PC-9 (cell line): ENCODE measurements at places on chromosomes 6 and 20. TPM values are rescaled to one million over a fixed set of nuclear protein-coding genes. Genes with fewer than 3 reads are reported as not detected.

The TRAPPC3L gene
- not detected in 2 replicates for total RNA-seq

DNA sequence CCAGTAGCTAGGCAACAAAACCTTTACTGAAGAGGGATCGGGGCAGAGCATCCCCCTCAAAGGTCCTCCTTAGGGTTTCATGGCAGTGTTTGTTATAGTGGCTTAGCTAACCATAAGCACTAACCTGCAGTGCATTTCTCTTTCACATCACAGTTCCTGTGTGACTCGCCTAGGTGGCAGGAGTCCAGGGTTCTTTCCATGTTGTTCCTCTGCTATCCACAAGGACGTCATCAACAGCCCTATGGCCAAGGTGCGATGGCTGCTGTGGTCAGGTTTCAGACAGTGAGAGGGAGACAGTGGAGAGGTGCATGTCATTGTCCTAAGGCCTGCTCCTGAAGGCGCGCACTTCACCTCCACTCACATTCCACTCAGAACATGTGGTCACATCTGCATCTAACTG is 38.8 kb upstream of the FOXA2 start:
- no peaks in the 10 kb centered on the region for H3K36me3 ChIP-seq
- peaks cover 12% of the 10 kb centered on the region; the same call in 1 of the 2 replicates for H3K4me1 ChIP-seq
- no peak for DNase-seq
- no peaks in the 10 kb centered on the region for H3K27me3 ChIP-seq

GRCh38 chr6:7691675-7692452 is 34.0 kb upstream of the BMP6 start:
- H3K27me3 ChIP-seq: no peaks in the 10 kb centered on the region
- peaks cover 26% of the 10 kb centered on the region for H3K4me1 ChIP-seq
- peak; percentile 73 for DNase-seq
- H3K4me3 ChIP-seq: peak overlapping the region; percentile 45; the same call in 1 of the 2 replicates

- H3K27ac ChIP-seq: no peak overlapping the region
- DNase-seq: peak; percentile 59
- H3K27me3 ChIP-seq: no peaks in the 10 kb centered on the region
- H3K4me3 ChIP-seq: no peak overlapping the region
Measured at GRCh38 chr6:122869437-122870024, 80.5 kb downstream of the SMPDL3A start.

GRCh38 chr6:138157986-138158638 is 3.6 kb upstream of the ARFGEF3 start:
- H3K4me1 ChIP-seq: peaks cover 12% of the 10 kb centered on the region
- no peaks in the 10 kb centered on the region for H3K36me3 ChIP-seq
- no peak overlapping the region for H3K27ac ChIP-seq
- no peak overlapping the region for H3K4me3 ChIP-seq
- no peaks in the 10 kb centered on the region for H3K27me3 ChIP-seq
- DNase-seq: no peak

GRCh38 chr6:150403458-150404246 is 34.8 kb downstream of the IYD start:
- H3K4me1 ChIP-seq: peaks cover 27% of the 10 kb centered on the region
- DNase-seq: peak; percentile 82
- H3K27me3 ChIP-seq: no peaks in the 10 kb centered on the region
- H3K4me3 ChIP-seq: no peak overlapping the region

GRCh38 chr6:6925391-6926164 is 182.2 kb upstream of the RREB1 start:
- H3K4me3 ChIP-seq: no peak overlapping the region
- H3K27ac ChIP-seq: no peak overlapping the region
- H3K27me3 ChIP-seq: no peaks in the 10 kb centered on the region
- DNase-seq: no peak

DNA sequence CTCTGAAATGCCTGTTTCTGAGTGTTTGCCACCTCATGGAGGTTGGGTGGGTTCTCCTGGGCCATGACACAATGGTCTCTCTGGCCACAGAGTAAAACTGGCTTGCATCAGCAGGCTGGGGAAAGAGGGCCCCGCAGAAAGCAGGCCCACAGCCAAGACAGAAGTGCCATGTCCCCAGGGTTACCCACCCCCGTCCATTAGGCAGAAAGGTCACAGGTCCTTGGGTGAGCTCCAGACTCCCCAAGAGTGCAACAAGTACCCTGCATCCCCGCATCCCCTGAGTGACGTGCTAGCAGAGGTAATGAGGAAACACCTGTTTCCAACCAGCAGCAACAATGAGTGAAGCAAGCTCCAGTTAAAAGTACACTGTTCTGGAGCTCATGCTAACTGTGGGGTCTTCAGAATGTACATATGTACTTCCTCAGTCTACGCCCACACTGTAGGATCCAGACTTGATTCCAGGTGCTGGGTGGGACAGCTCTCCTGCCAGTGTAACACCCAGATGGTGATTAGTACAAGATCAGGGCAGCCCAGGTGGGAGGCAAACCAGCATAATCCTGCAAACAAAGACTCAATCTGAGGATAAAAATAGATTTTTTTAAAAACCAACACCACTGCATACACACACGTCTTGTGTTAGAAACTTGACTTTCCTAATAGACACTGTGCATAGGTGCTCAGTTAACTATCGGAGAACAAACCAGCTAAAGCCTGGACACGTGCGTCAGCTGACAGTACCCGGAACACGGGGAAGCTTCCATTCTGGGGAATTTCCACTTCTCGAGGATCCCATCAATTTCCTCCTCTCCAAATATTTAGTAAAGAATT is 31.5 kb downstream of the RRBP1 start:
- DNase-seq: no peak
- no peaks in the 10 kb centered on the region for H3K36me3 ChIP-seq
- no peaks in the 10 kb centered on the region for H3K27me3 ChIP-seq
- H3K27ac ChIP-seq: no peak overlapping the region

The PCK1 gene
- total RNA-seq: not detected in 2 replicates

- H3K4me3 ChIP-seq: peak overlapping the region; percentile 26; the same call in 1 of the 2 replicates
- H3K27ac ChIP-seq: no peak overlapping the region
- no peaks in the 10 kb centered on the region for H3K4me1 ChIP-seq
- peaks cover 28% of the 10 kb centered on the region for H3K27me3 ChIP-seq
- DNase-seq: no peak
Measured at GRCh38 chr6:161274488-161274858, 612 bp upstream of the AGPAT4 start.

DNA sequence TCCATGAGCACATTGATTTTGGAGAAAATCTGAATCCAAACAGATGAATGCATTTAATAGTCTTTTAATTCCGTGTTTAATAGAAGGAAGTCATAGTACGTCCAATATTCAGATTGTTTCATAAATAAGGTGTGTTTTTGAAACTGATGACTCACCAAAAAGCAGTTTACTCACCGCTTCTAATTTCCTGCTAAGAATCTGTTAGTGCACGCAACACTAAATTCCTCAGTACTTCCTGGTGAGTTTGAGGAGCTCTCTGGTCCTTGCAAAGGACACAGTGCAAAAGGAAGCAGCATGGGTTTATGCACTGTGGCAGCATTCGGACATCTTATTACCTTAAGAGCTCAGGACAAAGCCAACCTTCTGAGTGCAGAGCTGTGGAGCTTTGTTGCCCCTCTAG is 2.3 kb upstream of the ADGRF1 start:
- H3K27me3 ChIP-seq: no peaks in the 10 kb centered on the region
- peaks cover 64% of the 10 kb centered on the region for H3K4me1 ChIP-seq
- H3K36me3 ChIP-seq: peaks cover 8% of the 10 kb centered on the region; the same call in 1 of the 2 replicates

GRCh38 chr6:31005249-31006020 is 4.8 kb upstream of the MUC22 start:
- H3K27me3 ChIP-seq: no peaks in the 10 kb centered on the region
- H3K4me3 ChIP-seq: no peak overlapping the region
- H3K4me1 ChIP-seq: peaks cover 61% of the 10 kb centered on the region
- H3K27ac ChIP-seq: peak overlapping the region; percentile 42
- no peaks in the 10 kb centered on the region for H3K36me3 ChIP-seq

The SLC32A1 gene
- total RNA-seq: not detected in 2 replicates

The BCLAF1 gene
- 76.4 and 109 TPM in 2 replicates for total RNA-seq

GRCh38 chr20:18314786-18315406 is 26.6 kb downstream of the ZNF133 start:
- peaks cover 5% of the 10 kb centered on the region; the same call in 1 of the 2 replicates for H3K4me1 ChIP-seq
- H3K27ac ChIP-seq: no peak overlapping the region; the same call in 1 of the 2 replicates
- H3K27me3 ChIP-seq: no peaks in the 10 kb centered on the region
- peak; percentile 41 for DNase-seq
- H3K36me3 ChIP-seq: peaks cover 10% of the 10 kb centered on the region; the same call in 1 of the 2 replicates
- H3K4me3 ChIP-seq: no peak overlapping the region

- H3K27ac ChIP-seq: no peak overlapping the region
- H3K4me3 ChIP-seq: no peak overlapping the region
- no peaks in the 10 kb centered on the region for H3K27me3 ChIP-seq
- no peak for DNase-seq
Measured at GRCh38 chr6:107648983-107649382, 159.1 kb downstream of the SOBP start.

DNA sequence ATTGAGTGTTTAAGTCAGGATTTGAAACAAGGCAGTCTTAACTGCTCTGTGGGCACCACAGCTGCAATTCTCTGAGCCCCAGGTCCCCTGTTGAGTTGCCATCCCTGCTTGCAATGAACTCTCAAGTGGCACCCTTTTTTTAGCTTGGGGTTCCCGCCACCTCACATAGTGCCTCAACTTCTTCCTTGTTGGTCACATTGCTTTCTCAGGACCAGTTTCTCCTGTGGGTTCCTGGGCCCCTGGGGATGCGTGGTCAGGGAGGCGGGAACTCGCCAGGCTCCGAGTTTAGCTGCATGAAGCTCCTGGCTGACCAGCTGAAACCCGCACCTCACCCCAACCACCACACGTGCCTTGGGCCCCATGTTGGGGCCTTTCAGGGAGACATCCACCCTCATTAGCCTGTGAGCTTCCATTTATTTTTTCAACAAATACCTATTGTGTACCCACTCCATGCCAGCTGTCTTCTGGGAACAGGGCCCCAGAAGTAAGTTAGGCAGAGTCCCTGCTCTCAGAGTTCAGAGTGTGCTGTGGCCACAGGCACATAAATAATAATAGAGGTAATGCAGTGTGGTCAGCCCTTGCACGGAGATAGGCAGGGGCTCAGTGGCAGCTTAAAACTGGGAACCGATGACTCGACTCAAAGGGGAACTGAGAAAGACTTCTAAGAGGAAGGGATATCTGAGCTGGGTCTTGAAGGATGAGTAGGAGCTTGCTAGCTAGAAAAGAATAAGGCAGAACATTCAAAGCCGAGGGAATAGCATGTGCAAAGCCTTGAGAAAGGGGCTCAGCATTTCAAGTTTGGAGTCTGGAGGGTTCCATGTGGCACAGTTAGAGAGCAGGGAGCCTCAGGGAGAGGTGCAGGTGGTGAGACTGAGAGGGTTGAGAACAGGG is 33.9 kb upstream of the FAM83D start:
- 0 out of 2 replicates have a peak, but pooled peaks cover 5% of the 10 kb centered on the region for H3K4me1 ChIP-seq
- DNase-seq: no peak
- peaks cover 22% of the 10 kb centered on the region for H3K27me3 ChIP-seq
- no peaks in the 10 kb centered on the region for H3K36me3 ChIP-seq
- no peak overlapping the region for H3K27ac ChIP-seq
- H3K4me3 ChIP-seq: no peak overlapping the region

The ENTPD6 gene
- 75.5 and 80.4 TPM in 2 replicates for total RNA-seq

The ELOVL2 gene
- total RNA-seq: 0.23 and 0.41 TPM in 2 replicates

DNA sequence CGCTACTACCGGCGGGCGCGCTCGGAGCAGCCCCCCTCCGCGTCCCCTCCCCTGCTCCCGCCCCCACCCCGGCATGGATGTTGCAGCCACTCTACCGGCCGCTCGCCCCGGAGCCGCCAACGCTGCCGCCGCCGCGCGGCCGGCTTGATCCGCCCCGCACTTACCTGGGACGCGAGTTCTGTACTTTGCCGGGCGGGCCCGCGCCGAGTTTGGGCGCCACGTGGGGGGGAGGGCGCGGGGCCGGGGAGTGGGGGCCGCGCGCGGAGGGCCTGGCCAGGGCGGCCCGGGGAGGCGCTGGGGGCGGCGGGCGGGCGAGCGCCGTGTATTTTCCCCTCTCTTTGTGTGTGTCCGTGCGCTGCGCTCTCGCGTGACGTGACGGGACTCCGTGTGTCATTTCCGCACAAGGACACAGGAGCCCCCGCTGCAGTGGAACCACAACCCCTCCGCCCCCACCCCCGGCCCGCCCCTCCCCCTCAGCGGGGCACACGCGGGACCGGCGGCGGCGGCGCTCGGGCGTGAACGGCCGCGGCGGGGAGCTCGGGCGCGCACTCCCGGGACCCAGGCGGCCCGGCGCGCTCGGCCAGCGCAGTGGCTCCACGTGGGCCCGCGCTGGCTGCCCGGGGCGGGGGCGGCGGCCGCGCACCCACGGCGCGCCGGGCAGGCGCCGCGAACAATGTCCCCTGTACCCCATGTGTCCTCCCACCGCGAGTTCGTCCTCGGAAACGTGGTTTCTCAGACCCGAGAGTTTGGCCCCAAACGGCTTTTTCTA is at the start of gene BEND3:
TSS of gene BEND3 (minus strand) at position 590 of the 769 bp plus-strand sequence. CDS start 16,230 bp downstream, outside the sequence.
- peaks cover 8% of the 10 kb centered on the region; the same call in 1 of the 2 replicates for H3K4me1 ChIP-seq
- no peak for DNase-seq
- peak within 1 kb of the TSS; percentile 68 for H3K4me3 ChIP-seq
- H3K36me3 ChIP-seq: no peaks in the 10 kb centered on the region
- H3K27me3 ChIP-seq: no peaks in the 10 kb centered on the region

DNA sequence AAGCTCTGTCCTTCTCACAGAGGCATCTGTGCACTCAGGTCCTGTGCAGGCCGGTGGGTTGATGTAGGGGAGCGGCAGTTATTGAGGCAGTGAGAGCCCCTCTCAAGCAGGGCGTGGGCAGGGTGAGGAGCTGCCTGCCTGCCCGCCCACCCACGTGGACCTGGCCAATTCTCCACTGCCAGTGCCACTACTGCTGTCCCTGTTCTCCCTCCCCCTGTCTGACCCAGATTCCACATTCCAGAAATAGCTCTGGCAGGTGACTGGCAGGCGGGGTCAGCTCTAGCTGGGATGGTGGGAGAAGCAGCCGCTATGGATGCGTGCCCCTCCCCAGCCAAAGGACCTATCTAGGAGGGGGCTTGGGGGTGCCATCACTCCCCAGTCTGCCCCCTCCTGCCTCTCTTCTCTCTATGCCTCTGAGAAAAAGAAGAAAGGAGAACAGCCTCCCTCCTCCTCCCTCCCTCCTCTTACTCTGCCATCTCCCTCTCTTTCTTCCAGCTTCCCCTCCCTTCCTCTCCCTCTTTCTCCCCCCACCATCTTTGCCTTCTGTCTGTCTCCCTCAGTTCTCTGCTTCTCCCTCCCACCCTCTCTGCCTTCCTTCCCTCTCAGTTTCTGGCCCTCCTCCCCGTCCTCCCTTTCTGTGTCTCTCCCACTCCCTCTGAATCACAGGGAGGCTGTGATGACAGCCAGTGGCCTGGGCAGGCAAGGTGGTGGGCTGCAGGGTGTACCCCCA is 86.5 kb upstream of the MYL9 start:
- H3K4me1 ChIP-seq: peaks cover 7% of the 10 kb centered on the region
- H3K36me3 ChIP-seq: no peaks in the 10 kb centered on the region
- H3K27ac ChIP-seq: no peak overlapping the region

DNA sequence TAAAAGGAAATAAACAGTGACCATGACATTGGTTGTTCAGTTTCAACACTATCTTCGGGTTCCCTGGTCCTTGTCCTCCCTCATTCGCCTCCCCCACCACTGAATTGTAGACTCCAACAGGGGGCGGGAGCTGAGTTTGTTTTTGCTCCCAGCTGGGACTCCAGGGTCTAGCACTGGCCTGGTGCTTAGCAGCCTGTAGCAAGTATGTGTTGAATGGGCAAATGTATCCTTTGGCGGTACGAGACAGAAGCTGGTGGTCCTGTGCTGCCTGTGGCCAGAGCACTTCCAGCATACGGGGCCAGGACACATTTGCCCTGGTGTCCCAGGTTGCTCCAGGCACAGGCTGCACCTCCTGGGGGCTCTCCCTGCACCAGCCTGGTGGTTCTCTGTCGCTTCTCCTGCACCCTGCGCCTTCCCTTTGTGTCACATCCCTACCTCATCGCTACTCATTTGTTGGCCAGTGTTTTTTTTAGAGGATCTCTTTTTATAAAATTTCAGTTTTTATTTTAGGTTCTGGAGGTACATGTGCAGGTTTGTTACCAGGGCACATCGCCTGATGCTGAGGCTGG is 40.1 kb downstream of the PHACTR3 start:
- peaks cover 63% of the 10 kb centered on the region for H3K27me3 ChIP-seq
- H3K27ac ChIP-seq: no peak overlapping the region
- no peak overlapping the region for H3K4me3 ChIP-seq
- H3K4me1 ChIP-seq: no peaks in the 10 kb centered on the region
- DNase-seq: no peak
- no peaks in the 10 kb centered on the region for H3K36me3 ChIP-seq
